Anterior cingulate cortex (tissue), 58 donors: ENCODE measurements at places on chromosomes 5 and 9.
A peak's percentile ranks its signal among the peaks of the same experiment; 100 is the strongest.

- DNase-seq, result no peak
Observed at GRCh38 chr9:133564451-133565116, 30.1 kb downstream of the ADAMTSL2 start.

DNA sequence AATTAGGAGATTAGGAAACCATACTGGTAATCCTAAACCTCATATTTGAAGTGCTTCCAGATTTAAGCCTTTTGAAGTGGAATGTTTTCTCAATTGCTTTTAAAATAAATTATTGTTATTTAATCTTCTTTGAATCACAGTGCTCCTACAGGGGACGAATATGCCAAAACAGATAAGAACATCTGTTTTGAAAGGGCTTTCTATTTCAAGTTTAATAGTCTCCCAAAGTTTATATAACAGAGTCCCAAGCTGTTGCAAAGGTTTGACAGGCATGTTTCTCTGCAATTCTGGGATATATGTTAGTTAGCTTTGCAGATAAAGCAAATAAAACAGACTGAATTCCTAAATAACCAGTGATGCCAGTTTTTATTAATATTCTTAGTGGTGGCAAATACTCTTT is 803.7 kb downstream of the TLE4 start:
- no peak for DNase-seq

GRCh38 chr5:75848077-75848476 is 130.8 kb upstream of the POC5 start:
- no peak for DNase-seq

- no peak for DNase-seq
Observed at GRCh38 chr9:23682891-23683431, 143.1 kb downstream of the ELAVL2 start.

- DNase-seq, result no peak
Observed at GRCh38 chr5:115857626-115858349, 16.1 kb downstream of the AP3S1 start.

- DNase-seq, result no peak
Observed at GRCh38 chr5:138372225-138372624, 19.7 kb downstream of the KDM3B start.

GRCh38 chr5:67257500-67257899 is 60.9 kb upstream of the CD180 start:
- no peak for DNase-seq

DNA sequence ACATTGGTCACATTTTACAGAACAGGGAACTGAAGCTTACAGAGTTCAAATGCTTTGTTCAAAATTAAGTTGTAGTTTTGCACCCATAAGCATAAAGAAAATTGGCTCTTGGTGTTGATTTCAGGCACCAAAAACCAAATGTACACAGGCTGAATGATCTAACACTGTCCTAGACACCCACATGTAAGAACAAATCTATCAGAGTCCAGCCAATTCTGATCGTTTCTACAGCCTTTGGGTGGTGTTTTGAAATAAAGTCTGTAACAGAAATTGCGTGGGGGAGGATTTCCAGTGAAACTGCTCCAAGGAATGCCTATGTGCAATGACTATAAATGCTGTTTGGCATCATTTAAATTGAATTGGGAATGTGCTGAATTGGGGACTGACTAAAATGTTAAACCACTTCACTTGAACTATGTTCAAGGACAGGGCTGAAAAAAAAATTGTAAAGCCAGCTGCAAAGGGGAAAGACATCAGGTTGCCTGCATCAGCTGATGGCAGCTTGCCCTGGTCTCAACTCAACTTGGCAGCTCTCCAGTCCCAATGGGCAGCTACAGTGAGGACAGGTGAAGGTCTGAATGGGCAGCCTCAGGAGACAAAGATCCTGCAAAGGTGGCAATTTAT is 92.2 kb upstream of the TRPC7 start:
- peak; percentile 60 for DNase-seq

- DNase-seq, result no peak
Observed at GRCh38 chr9:131554843-131555351, 9.6 kb downstream of the PRRT1B start.

DNA sequence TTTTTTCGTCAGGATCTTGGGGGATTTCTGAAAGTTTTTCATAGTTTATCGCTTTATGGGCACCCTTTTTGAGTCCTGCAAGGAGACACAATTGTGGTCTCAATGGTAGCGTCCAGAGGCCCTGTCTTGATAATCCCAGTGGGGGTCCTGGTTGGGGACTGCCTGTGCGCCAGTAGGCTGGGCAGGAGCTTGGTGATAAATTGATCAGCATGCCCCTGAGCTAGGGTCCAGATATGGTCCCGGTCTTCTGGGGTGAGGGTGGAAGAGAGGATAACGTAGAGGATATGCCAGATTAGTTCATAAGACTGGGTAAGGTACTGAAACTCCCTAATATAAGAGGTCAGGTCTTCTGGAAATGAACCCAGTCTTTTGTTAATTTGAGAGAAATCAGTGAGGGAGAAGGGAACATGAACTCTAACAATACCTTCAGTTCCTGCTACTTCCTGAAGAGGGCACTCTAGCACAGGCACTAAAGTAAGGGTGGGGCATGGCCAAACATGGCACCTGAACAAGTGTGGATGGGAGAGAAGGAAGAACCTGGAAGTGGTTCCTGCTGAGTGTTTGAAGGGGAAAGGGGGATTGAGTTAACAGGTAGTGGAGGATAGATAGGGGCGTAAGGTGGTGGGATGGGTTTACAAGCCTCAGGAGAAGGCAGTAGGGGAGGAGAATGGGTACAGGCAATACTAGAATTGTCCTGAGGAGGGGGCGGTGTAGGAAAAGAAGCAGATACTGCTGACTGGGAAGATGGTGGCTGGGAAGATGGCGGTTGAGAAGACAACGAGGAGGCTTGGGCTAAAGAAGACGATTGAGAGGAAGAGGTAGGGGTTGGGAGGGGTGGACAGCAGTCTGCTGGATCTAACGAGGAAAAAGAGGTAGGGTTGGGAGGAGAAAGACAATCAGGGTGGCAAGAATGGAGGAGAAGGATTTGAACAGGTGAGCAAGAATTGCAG is 33.8 kb upstream of the ANXA2R start:
- no peak for DNase-seq

GRCh38 chr5:56735849-56736641 is 79.3 kb upstream of the MAP3K1 start:
- no peak for DNase-seq

DNA sequence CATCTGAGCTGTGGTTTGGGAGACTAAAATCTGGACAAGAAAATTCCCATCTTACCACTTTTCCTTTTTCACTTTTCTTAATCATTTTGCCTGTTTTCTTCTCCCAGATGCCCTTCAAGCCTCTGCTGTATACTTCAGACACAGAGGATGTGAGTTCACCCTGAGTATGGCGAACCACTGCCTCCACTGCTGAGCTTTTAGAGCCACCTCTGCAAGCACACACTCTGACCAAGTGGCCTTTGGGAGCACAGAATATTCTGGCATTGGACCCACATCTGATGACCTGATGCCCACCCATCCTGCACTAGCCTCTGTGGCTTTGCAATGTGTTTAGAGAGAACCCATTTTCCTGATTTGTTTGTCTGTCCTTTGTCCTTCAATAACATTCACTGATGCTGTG is 32.5 kb downstream of the TERT start:
- DNase-seq, result no peak

DNA sequence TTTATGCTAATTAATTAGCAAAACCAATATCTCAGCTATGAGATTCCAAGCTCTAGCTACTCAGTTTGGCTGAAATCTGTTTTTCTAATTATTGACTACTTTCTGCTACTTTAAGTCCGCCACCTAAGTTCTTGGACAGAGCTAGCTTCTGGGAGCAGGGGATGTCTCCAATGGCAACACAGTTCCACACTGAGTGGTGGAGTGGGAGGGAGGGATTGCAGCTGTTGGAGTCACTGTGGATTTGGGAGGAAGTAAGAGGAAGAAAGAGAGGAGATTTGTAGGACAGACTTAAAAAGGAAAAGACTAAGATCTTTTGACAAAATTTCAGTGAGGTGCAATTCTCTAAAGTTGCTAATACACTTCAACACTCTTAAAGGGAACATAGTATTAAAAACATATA is 450.8 kb downstream of the NFIB start:
- DNase-seq, result peak; percentile 4

DNA sequence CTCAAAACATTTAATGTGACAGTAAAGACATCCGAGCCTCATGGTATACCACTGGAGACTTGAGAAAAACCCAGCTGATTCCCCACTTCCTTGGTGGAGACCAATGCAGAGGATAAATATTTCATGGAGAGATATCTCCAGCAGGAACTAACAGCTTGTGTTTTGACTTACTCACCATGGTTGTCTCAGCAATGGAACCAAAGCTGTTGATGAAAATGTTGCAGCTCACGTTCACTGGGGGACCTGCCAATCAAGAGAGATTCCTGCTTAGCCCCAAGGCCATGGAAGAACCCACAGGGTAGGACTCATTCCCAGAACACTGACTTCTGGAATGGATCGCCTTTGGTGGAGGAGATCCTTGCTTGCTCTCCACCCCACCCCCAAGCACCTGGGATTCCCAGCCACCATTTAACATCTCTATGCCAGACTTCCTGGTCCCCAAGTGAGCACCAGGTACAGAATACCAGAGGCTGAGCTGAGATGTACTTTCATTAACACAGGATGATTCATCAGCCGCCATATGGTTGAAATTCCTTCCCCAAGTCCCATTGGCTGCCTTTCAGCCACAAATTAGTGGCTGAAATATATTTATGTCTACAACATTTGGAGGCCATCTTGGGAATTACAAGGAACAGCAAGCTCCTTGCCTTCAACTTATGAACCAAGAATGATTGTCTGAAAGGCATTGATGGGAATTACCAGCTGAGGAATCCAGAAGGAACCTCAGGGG is 37.9 kb downstream of the GLRA1 start:
- DNase-seq, result no peak

GRCh38 chr9:119221276-119221675 is 148.0 kb downstream of the BRINP1 start:
- DNase-seq, result no peak

GRCh38 chr5:14816999-14817761 is 54.4 kb downstream of the ANKH start:
- no peak for DNase-seq

GRCh38 chr5:163248333-163248732 is 189.1 kb upstream of the CCNG1 start:
- DNase-seq, result no peak

DNA sequence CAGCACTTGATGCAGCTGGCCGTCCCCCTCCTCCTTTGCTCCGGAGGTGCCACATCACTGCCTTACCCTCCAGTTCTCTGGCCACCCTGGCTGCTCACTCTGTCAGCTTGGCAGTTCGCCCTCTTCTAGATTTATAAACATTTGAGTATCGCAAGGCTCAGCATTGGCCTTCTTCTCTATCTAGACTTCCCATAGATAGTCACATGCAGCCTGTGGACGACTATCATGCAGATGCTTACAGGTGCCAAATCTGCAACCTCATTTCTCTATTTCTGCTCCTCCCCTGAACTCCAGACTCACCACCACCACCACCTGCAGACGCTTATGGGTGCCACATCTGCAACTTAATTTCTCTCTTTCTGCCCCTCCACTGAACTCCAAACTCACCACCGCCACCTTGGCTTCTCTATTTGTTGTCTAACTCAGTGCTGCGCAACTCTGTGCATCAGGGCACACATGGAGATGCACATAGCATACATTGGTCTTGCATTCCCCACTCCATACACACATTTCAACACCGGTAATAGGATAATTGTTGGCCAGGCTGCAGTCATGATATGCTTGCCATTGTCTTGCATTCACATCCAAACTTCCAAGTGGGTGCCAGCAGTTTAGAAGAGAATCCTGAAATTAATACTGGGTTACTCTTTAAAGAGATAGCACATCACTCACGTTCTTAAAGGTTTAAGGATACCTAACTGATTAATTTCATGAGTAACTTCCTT is 1.9 kb upstream of the DAP start:
- no peak for DNase-seq

- DNase-seq, result peak; percentile 57
Observed at GRCh38 chr5:109690975-109691574, 1.3 kb downstream of the MAN2A1 start.

DNA sequence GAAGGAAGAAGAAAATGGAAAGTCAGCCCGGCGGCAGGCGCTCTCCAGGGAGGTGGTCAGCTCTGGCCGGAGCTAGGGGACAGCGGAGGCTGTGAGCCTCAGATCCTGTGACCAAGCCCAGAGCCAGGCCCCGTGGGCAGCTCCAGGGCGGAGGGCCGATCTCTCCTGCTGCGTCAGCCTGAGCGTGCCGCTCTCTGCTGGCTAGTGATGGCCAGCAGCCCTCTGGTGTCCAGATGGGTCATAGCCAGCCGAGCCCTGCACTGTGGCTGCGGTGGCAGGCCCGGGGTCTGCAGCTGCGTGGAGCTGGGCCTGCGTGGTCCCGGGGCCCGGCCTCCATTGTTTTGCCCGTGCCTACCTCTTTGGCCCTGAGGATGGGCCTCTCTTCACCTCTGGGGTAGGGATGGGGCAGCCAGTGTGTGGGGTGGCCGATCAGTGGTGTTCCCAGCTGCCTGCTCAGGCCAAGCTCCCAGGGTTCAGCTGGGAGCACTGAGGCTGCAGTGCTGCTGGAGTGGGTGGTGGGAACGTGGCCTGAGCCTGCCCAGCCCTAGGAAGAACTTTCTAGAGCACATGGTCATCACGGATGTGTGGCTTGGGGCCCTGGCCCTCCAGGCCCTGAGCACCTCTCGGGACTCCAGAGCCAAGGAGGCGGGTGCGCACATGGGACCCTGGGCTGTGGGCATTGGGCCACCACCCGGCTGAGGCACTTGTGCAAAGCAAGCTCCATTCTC is 17.1 kb upstream of the NRARP start:
- peak; percentile 30 for DNase-seq

GRCh38 chr9:72203205-72203803 is 54.1 kb downstream of the GDA start:
- no peak for DNase-seq

- no peak for DNase-seq
Observed at GRCh38 chr5:118687661-118688621, 300.4 kb downstream of the DTWD2 start.

GRCh38 chr5:148465381-148466235 is 81.8 kb downstream of the FBXO38 start:
- no peak for DNase-seq

DNA sequence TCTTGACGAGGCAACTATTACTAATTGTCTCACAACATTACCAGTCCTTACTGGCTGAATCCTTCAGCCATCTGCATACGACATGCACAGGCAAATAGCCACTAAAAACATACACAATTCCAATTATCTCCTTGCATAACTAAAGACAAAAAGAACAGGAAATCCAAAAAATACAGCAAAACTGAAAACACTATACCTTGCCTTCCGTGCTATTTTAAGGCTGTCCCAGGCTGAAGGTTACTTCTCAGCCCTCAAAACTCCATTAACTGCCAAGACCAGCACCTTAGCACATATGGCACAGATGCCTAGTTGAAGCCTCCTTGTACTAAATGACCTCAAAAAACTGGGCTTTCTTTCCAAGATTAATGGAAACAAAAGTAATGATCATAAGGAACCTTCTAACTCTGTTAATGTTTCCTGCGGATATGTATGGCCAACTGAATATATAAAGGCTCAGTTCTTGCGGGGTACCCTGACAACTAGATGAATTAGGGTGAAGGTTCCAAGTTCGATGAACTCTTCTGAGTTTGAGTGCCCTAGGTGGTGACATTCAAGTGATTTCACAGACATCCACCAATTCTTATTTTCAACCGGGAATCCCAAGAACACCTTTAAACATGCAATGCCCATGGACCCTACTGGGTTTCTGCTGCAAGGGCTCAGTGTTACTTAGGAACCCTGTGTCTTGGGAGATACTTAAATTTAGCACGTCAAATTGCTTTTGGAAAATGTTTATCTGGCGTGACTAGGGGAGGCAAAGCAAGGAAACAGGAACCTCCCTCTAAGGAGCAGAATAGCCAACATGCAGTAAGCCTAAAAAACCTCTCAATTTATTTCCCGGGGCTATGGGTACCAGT is 455.3 kb downstream of the RAB3C start:
- no peak for DNase-seq
